ENCODE measurements at places on chromosomes 11 and 22. TPM values are rescaled to one million over a fixed set of nuclear protein-coding genes. Genes with fewer than 3 reads are reported as not detected.

Gene NDUFC2
- total RNA-seq, result 76.3 TPM

Gene SEPTIN3
- 0.11 TPM for total RNA-seq

Gene MUC6
- not detected for total RNA-seq

Gene SERPIND1
- total RNA-seq, result not detected

GRCh38 chr22:37270928-37271650, 11.2 kb upstream of the CYTH4 start:
- no peak for DNase-seq

DNA sequence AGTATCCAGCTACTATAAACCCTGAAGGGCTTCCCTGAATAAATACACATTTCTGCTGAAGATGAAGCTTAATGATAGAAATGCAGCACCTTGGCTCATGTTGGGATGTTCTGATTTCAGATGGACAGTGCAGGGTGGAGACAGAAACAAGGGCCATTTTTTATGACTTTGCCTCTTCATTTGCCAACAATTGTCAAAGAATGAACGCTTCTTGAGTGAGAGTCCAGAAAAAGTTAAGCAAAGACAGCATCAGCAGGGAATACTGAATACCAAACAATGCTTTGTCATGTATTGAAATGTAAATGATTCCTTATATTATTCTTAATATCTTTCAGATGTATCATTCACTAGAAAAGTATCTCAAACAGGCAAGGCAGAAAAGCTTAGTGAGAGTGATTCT, 84.9 kb downstream of the TRPC6 start:
- DNase-seq, result no peak

DNA sequence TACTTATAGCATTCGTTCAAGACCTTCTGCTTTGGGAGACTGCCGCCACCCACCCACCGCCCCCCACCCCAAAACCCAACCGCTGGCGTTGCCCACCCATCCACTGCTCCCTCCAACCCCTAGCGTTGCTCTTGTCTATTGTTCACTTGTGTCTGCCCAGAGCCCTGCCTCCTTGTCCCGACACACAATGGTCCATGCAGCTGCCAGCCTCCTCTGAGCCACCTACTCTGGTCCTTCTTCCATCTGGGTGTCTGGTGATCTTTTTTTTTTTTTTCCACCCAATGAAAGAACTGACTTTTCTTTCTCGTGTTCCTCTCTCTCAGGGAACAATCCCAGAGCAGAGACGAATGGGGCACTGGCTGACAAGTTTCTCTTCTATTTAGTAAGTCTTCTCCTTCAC, 256.0 kb upstream of the SESN3 start:
- no peak for DNase-seq

GRCh38 chr22:38870312-38870741, 1.7 kb downstream of the CBX6 start:
- peak; percentile 88 for DNase-seq

Data from CD8-positive, alpha-beta T cell (primary cell).